Posterior vena cava (tissue), 2 donors: ENCODE measurements at places on chromosomes 16 and 17. TPM values are rescaled to one million over a fixed set of nuclear protein-coding genes. Genes with fewer than 3 reads are reported as not detected.

- no peak for DNase-seq
Measured at GRCh38 chr17:55458287-55458900, 36.8 kb upstream of the MMD start.

DNA sequence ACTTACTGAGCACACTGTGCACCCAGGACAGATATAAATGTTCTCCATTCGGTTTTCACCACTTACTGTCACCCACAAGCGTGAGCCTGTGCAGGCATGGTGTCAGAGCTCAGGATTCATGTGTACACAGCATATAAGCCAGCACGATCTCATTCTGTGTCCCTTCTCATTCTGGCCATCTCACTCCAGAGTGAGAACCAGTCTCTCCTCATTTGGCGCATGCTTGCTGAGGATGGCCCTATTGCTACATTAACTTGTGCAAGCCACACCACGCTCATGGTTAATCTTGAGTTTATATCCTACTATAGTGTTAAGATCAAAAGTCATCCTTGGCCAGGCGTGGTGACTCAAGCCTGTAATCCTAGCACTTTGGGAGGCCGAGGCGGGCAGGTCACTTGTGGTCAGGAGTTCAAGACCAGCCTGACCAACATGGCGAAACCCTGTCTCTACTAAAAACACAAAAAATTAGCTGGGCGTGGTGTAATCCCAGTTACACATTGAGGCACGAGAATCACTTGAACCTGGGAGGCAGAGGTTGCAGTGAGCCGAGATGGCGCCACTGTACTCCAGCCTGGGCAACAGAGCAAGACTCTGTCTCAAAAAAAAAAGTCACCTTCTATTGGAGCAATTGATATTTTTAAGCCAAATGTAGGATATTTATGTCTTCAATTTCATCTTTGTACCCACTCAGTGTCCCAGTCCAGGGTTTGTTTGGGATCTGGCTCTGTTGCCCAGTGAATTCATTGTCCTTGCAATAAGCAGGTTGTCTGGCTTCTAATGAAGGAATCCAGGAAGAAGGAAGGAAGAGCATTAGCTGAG, 20.9 kb downstream of the SOCS1 start:
- no peak for DNase-seq

- DNase-seq: no peak
Measured at GRCh38 chr17:56320443-56320842, 167.2 kb downstream of the ANKFN1 start.

DNA sequence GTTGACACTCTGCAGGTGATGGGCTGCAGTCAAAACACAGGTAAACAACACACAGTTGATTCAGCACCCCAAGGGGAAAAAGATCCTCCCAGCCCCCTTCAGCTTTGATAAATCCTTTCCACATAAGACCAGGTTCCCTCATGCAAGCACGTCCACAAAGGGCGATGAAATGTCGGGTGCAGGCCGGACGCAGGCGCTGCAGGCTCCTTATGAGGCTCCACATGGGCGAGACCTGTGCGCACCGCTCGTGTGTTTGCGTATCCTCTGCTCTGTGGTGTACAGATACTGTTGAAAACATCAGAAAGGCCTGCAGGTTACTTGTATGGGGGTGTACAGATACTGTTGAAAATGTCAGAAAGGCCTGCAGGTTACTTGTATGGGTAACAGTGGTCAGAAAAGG, 14.4 kb upstream of the ZNF750 start:
- DNase-seq: peak; percentile 73

GRCh38 chr17:10384175-10384574, 11.4 kb upstream of the MYH13 start:
- no peak for DNase-seq

DNA sequence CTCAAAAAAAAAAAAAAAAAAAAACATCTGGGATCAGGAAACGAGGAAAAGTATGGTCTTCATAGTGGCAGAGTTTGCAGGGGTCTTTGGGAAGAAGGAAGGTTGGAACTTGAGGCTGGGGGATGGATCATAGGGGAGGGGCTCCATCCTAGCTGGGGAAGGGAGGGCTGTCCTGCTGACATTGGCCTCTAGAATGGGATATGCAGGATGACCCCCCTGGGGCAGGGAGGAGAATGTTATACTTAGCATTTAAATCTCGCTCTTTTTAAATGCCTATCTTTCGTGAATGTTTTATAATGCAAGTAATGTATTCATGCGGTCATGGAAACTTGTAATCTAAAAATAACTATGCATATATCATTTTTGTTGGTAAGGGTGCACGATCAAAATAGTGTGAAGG, 33.2 kb downstream of the TMEM235 start:
- DNase-seq: no peak

- DNase-seq: no peak
Measured at GRCh38 chr16:164827-165538, 795 bp upstream of the HBM start.

DNA sequence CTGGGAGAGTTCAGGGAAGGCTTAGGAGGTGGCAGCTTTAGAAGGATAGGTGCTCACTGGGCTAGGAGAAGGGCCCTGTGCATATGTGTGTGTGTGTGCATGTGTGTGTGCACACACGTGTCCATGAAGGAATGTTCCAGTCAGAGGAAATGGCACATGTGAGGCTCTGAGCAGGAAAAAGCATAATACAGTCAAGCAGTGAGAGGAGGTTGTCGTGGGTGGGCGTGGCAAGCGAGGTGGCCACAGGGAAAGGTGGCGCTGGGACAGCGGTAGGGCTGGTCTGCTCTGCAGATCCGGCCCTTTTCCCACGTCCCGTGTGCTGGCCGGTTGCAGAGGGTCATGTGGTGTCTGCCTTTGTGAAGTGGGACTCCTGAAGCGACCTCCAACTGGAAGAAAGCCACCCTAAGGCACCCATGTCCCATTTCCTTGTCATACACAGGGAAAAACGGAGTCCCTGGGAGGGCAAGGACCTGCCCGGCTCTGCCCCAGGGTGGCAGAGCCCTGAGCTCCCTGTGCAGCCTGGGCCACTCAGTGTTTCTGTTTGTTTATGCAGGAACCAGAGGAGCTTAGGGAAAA, 40.1 kb downstream of the NT5M start:
- DNase-seq: peak; percentile 18

DNA sequence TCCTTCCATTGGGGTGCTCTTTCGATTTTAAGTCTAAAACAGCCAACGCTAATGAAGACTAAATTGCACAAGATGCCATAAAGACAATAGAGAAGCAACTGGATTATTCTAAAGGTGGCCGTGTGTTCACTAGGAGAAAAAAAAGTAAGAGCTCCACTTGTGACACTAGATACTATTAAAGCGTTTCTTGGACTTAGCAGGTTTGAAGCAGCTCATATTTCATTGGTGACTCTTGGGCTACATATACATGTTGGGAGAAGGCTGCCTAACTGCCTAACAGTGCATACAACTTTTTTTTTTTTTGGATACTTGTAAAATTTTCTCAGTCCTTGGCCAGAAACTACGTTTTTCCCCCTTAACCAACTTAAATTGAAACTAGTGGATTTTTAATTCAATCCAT, 111.8 kb upstream of the NOG start:
- no peak for DNase-seq

- no peak for DNase-seq
Measured at GRCh38 chr17:14048169-14048568, 21.1 kb upstream of the COX10 start.

DNA sequence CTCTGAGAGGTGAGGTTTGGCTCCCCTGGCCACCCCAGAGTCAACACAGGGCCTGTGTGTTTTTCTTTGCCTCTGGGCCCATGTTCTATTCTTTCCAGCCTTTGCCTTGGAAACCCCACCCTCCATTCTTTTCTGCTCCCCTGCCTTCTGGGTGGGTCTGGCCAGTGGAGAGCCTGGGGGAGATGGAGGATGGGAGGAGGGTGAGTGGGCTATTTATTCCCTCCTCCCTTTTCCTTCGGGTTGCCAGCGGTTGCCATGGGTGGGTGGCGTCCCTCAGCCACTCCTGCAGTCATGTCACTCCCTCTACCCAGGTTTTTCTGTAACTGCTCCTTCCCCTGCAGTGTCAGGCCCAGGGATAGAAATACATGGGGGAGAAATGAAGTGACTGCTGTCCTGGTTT, 15.5 kb downstream of the CMIP start:
- no peak for DNase-seq

GRCh38 chr17:82229698-82230608, 1.1 kb downstream of the SLC16A3 start:
- peak; percentile 81 for DNase-seq

GRCh38 chr16:46908540-46909372, 24.6 kb downstream of the GPT2 start:
- no peak for DNase-seq

DNA sequence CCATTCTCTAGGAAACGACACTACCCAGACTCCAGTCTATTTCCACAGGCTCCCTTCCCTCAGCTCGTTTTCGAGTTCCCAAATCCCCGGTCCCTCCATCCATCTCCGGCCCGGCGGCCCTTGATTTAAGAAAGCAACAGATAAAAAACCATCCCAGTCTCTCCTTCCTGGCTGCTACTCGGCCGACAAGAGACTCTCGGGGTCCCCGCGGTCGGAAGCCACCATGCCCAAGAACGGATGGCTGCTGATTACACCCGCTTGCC, 182 bp downstream of the RPL26 start:
- DNase-seq: no peak

GRCh38 chr16:77450790-77451487, 16.1 kb upstream of the ADAMTS18 start:
- no peak for DNase-seq

GRCh38 chr16:30894540-30895368, 877 bp upstream of the BCL7C start:
- no peak for DNase-seq

DNA sequence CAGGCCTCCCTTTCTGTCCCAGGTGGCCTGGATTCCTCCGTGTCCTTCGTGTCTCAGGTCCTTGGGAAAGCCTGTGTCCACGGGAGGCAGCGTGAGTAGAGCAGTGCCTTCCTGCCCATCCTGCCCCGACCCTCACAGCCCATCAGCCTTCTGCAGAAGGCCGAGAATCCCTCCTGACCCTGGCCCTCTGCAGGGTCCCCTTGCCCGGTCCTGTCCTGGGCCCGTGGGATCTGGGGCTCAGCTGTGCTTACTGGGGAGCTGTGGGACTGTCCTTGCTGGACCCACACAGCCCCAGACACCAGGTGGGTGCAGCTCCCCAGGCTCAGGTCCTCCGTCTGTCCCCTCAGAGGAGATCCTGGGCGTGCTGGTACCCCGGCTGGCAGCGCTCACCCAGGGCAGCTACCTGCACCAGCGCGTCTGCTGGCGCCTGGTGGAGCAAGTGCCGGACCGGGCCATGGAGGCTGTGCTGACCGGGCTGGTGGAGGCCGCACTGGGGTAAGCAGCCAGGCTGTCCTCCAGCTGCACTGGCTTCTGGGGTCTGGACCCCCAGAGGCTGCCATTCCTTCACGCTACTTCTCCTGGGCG, 3.9 kb downstream of the TELO2 start:
- no peak for DNase-seq

- peak; percentile 92 for DNase-seq
Measured at GRCh38 chr16:56576585-56577299, 11.9 kb downstream of the MT4 start.

DNA sequence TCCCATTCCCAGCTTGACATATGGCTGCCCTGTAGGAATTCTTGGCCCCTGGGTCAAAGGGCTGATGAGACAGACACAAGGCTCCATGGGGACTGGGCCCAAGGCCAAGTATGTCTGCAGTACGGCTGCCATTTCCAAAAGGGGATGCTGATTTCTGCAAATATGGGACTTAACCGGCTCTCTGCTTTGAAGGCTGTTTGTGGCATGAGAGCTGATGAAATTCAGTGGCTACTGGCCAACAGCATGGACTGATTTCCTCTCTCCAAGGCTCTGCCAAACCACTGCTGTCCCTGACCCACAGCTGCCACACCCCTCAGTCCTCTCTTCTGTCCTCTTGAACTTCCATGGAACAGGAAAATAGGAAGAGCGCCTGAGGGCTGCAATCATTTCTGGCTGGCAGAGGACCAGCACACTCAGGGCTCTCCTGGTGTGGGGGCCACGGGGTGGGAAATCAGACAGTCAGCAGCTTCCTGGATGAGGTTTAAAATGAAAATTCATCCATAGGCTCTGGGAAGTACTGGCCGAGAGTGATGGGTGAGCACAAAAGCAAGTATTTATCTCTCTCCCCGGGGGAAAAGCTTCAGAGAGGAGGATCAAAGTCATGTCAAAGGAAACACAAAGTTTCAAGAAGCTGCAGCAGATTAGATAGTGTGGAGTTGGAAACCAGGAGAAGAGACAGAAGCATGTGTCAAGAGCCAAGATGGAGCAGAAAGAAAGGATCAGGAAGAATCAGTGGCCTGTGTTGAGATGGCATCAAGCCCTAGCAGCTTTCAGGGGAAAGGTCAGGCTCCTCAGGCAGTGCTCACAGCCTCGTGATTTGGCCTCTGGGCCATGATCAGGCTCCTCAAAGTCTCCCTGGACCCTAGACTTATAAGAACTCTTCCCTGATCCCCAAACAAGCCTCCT, 64.1 kb upstream of the SREBF1 start:
- peak; percentile 93 for DNase-seq

DNA sequence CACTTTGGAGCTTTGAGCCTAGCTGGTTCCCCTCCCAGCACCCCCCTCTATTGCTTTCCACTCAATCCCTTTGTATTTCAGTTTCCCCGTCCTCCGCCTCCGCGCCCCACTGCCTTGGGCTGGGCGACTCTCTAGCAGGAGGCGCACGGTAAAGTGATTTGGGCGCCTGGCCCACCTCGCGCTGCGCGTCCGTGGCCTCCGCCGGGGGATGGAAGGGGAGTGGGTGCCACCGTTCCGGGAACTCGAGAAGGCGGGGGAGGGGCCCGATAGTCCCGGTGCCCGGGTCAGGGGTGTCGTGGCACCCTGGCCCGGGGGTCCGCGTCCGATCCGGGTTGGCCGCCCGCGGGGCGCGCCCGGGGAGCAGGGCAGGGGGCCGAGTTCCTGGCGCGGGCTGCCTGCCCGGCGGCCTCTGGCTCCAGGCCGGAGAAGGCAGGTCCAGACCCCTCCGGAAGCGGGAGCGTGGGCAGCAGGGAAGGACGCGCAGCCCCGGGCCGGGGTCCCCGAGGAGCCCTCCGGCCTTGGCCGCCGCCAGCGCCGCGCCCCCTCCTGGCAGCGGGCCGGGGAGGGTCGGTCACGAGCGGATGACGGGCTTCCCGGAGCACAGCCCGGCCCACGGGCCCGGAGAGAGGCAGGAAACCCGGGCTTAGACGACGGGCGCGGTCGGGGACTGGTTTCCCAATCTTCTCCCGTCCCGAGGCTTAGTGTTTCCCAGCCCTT, 15.8 kb downstream of the MEOX1 start:
- DNase-seq: peak; percentile 97

GRAP gene
- 6.8 TPM for total RNA-seq

KRTAP1-5 gene
- total RNA-seq: not detected

PLCG2 gene
- total RNA-seq: 15.9 TPM

RSAD1 gene
- 25.4 TPM for total RNA-seq

RRAD gene
- 8.2 TPM for total RNA-seq

TMEM132E gene
- total RNA-seq: 0.42 TPM

HEATR9 gene
- total RNA-seq: not detected

ALOX15B gene
- total RNA-seq: 3.3 TPM
